ENCODE measurements at places on chromosomes 5 and 9. TPM values are rescaled to one million over a fixed set of nuclear protein-coding genes. Genes with fewer than 3 reads are reported as not detected.

GRCh38 chr9:83569326-83569725 lies 31.1 kb upstream of the FRMD3 start:
- no peak overlapping the region for H3K4me3 ChIP-seq
- no peaks in the 10 kb centered on the region for H3K4me1 ChIP-seq

DNA sequence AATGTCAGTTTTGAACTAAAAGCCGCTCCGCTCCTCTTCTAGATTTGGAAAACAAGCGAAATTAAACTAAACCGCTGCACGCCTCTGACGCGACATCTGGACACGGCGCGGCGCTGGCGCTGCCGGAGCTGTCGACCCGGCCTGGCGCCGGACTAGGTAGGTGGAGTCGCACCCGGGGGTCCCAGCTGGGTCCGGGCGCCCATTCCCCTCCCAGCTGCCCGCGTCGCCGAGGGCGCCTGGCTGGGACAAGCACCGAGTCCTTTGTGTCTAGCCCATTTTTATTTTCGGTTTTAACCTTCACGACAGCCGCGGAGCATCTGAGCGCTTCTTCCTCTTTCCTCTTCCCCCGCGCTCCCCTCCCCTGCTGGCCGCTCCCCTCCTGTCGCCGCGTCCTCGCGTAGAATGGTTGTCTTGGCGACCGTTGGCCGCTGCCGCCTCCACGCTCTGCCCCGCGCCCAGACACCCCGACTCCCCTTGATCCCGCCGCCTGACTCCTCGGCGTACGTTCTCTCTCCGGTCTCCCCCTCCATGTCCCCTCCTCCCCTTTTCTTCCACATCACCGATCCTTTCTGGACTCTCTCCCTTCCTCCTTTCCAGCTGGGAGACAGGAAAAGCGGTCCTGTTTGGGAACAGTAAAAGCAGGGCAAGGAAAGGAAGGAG lies 545 bp downstream of the CDKN2B-AS1 start:
- H3K4me1 ChIP-seq, result no peaks in the 10 kb centered on the region
- H3K4me3 ChIP-seq, result peak overlapping the region; percentile 92
- peaks cover 14% of the 10 kb centered on the region for H3K27me3 ChIP-seq
- no peaks in the 10 kb centered on the region for H3K36me3 ChIP-seq

The ZDHHC11B gene
- total RNA-seq, result 1.6 TPM

GRCh38 chr5:97488126-97488668 lies 305.1 kb upstream of the RIOK2 start:
- no peak overlapping the region for H3K27ac ChIP-seq
- no peaks in the 10 kb centered on the region for H3K27me3 ChIP-seq
- H3K36me3 ChIP-seq, result no peaks in the 10 kb centered on the region
- DNase-seq, result no peak
- no peaks in the 10 kb centered on the region for H3K4me1 ChIP-seq
- H3K4me3 ChIP-seq, result no peak overlapping the region

- H3K27me3 ChIP-seq, result no peaks in the 10 kb centered on the region
- no peaks in the 10 kb centered on the region for H3K36me3 ChIP-seq
- DNase-seq, result no peak
- no peaks in the 10 kb centered on the region for H3K4me1 ChIP-seq
Observed at GRCh38 chr5:80689627-80690026, 34.8 kb upstream of the DHFR start.

The ASTN2 gene
- 6.4 TPM for total RNA-seq

DNA sequence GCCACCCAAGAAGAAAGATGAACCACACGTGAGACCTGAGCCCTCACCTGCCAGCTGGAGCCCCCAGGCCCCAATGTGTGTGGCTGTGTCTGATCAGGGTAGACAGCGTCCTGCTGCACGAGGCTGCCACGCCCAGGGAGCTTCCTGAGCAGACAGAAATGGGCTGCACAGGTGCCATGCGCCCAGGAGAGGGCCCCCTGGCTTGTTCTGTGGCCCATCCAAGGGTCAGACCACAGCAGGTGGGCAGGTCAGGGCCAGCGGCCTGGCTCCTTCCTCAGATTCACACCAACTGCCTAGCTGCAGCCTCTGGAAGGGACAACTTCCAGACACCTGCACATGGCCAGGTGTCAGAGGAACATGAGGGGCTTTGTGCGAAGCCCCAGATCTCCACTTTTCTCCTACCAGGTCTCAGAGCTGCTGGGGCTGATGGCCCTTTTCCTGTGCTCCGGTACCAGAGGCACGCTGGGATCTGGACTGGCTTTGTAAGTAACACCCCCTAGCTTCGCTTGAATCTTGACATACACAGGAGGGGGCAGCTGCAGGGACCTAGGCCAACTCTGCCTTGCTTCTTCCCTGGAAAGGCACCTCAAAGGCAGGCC lies 10.8 kb downstream of the SARDH start:
- H3K36me3 ChIP-seq, result no peaks in the 10 kb centered on the region
- no peaks in the 10 kb centered on the region for H3K4me1 ChIP-seq
- H3K27ac ChIP-seq, result no peak overlapping the region
- H3K27me3 ChIP-seq, result no peaks in the 10 kb centered on the region
- no peak overlapping the region for H3K4me3 ChIP-seq

DNA sequence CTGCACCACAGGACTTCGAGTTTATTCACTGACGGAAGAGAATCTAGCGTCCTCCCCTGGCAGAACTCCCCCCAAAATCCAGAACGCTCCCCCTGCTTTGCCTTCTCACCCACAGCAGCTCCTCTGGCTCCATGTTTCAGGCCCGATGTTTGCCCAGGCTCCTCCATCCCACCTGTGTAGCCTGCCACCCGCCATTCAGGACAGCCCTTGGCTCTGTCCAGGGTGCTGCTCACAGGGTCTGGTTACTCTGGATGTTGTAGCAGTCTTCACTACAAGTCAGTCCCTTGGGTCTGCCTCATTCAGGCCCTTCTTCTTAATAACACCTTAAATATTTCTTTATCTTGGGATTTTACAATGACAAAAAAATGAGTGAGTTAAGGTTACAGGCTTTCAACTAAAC lies 41.3 kb upstream of the SV2C start:
- no peak overlapping the region for H3K27ac ChIP-seq
- no peak overlapping the region for H3K4me3 ChIP-seq
- H3K4me1 ChIP-seq, result no peaks in the 10 kb centered on the region
- no peak for DNase-seq
- no peaks in the 10 kb centered on the region for H3K36me3 ChIP-seq
- no peaks in the 10 kb centered on the region for H3K27me3 ChIP-seq

- H3K27me3 ChIP-seq, result no peaks in the 10 kb centered on the region
- DNase-seq, result peak; percentile 44
- no peak overlapping the region for H3K4me3 ChIP-seq
- peak overlapping the region; percentile 59 for H3K27ac ChIP-seq
Observed at GRCh38 chr9:134671341-134672113, 29.9 kb downstream of the COL5A1 start.

The TLR4 gene
- total RNA-seq, result 15.6 TPM

The CATSPER3 gene
- total RNA-seq, result not detected

DNA sequence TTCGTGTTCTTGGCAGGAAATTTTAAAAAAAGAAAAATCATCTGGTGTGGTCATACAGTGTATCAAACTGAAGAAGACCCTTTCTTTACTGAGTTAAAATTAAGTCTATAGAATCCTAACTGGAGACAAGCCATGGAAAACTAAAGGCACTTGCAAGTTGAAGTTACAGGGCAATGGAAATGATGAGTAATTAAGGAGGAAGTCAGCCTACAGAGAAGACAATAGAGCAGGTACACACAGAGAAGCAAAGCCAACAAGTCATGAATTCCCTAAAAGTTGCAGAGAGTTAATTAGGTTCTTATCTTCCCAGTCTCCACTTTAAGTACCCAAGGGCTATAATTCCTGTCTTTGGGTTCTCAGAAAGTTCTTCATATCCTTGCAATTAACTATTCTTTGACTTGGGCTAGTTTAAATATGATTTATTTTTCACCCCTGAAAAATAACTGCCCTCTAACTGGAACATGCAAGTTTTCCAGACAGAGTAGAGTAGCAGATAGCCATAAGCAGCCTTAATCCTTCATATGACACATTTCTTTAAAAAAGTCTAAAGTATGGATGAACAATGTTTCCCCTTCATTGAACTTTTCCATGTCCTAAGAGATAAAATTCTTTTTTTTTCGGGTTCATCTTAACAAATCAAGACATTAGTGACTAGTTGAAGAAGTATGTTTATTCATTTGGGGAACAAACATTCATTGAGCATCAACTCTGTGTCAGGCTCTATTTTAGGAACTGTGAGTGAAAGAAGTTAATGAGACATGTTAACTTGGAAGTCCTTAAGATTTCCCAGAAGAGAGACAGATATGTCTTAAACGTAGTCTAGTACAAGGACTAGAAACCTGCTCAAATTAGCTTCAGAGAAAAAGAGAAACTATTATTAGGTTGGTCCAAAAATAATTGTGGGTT lies 5.2 kb upstream of the ITGA2 start:
- H3K4me3 ChIP-seq, result no peak overlapping the region
- DNase-seq, result no peak
- no peaks in the 10 kb centered on the region for H3K36me3 ChIP-seq
- H3K4me1 ChIP-seq, result peaks cover 5% of the 10 kb centered on the region
- H3K27me3 ChIP-seq, result no peaks in the 10 kb centered on the region
- no peak overlapping the region for H3K27ac ChIP-seq

The CYLC2 gene
- not detected for total RNA-seq

DNA sequence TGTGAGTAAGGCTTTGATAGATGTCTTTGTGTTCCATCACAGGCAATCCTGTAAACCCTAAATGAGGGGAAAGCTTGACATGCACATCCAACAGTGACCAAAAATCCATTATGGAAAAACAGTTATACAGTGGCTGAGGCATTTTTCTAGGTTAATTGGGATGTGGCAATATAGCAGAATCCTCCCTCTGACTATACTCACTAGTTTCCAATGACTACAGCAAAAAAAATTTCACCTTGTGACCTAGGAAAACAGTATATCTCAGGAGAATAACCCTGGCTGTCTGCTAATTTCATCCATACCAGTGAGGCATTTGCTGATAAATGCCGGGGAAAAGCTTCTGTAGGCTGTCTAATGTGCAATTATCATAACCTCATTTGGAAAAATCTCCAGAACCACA lies 49.9 kb upstream of the SNCAIP start:
- no peaks in the 10 kb centered on the region for H3K27me3 ChIP-seq
- DNase-seq, result no peak
- H3K4me1 ChIP-seq, result no peaks in the 10 kb centered on the region
- no peak overlapping the region for H3K4me3 ChIP-seq
- no peak overlapping the region for H3K27ac ChIP-seq
- H3K36me3 ChIP-seq, result no peaks in the 10 kb centered on the region

GRCh38 chr9:87195306-87195705 lies 248.0 kb upstream of the GAS1 start:
- H3K4me1 ChIP-seq, result no peaks in the 10 kb centered on the region
- no peak overlapping the region for H3K27ac ChIP-seq
- no peaks in the 10 kb centered on the region for H3K27me3 ChIP-seq
- no peak for DNase-seq
- no peaks in the 10 kb centered on the region for H3K36me3 ChIP-seq
- H3K4me3 ChIP-seq, result no peak overlapping the region

- no peak overlapping the region for H3K4me3 ChIP-seq
- no peaks in the 10 kb centered on the region for H3K27me3 ChIP-seq
- no peak for DNase-seq
- no peaks in the 10 kb centered on the region for H3K4me1 ChIP-seq
Observed at GRCh38 chr9:85001925-85002324, 332.4 kb downstream of the NTRK2 start.

The KYAT1 gene
- total RNA-seq, result 5.8 TPM

- no peaks in the 10 kb centered on the region for H3K36me3 ChIP-seq
- H3K4me1 ChIP-seq, result peaks cover 52% of the 10 kb centered on the region
- H3K27ac ChIP-seq, result peak within 1 kb of the TSS; percentile 92
- no peaks in the 10 kb centered on the region for H3K27me3 ChIP-seq
- peak within 1 kb of the TSS; percentile 63 for H3K4me3 ChIP-seq
- peak; percentile 98 for DNase-seq
Observed at GRCh38 chr9:35115680-35116538, at the start of gene ATOSB. Gene ATOSB (minus strand): TSS chr9:35115862. CDS start chr9:35108274, 7,588 bp downstream.

The HTR1A gene
- not detected for total RNA-seq

The RNF208 gene
- 1.1 TPM for total RNA-seq

The MACROH2A1 gene
- total RNA-seq, result 153 TPM

- no peak for DNase-seq
- H3K4me1 ChIP-seq, result no peaks in the 10 kb centered on the region
- no peaks in the 10 kb centered on the region for H3K27me3 ChIP-seq
- no peaks in the 10 kb centered on the region for H3K36me3 ChIP-seq
- H3K4me3 ChIP-seq, result no peak overlapping the region
- H3K27ac ChIP-seq, result no peak overlapping the region
Observed at GRCh38 chr9:100652850-100653249, 75.0 kb downstream of the CAVIN4 start.

The HAPLN1 gene
- not detected for total RNA-seq

The LECT2 gene
- not detected for total RNA-seq

GRCh38 chr5:88924330-88924657 lies 41.3 kb upstream of the MEF2C start:
- DNase-seq, result no peak
- H3K4me3 ChIP-seq, result no peak overlapping the region
- no peaks in the 10 kb centered on the region for H3K27me3 ChIP-seq
- no peaks in the 10 kb centered on the region for H3K36me3 ChIP-seq
- H3K27ac ChIP-seq, result no peak overlapping the region

The RASGRF2 gene
- total RNA-seq, result 6.8 TPM

The TXNDC8 gene
- not detected for total RNA-seq

DNA sequence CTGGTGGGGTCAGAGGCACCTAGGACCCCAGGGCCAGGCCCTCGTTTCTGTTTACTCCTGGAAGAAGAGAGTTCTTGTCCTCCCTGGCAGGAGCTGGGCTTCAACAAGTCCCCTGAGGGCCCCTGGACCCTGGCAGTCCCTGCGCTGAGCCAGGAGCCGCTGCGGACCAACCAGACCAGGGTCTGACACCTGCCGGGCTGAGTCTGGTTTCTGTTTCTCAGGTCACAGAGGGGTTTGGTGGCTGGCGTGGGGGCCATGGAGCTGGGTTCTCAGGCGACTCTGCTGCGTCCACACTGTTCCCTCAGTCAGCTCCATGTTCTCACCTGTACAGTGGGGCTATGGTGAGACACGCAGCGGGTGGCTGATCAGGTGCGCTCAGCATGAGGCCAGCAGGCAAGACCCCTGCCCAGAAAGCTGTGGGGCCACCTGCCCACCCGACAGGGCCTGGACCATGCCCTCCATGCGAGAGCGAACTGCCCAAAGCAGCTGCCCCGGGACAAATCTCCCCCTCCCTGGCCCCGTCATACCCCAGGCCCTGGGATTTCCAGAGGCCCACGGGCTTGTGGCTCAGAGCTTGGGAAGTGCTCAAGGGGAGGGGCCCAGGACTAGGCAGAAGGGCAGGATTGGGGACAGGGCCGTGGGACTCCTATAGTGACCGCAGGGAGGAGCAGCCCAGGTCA lies 17.9 kb upstream of the NOTCH1 start:
- H3K27ac ChIP-seq, result peak overlapping the region; percentile 55
- H3K4me3 ChIP-seq, result no peak overlapping the region
- H3K36me3 ChIP-seq, result no peaks in the 10 kb centered on the region
- no peaks in the 10 kb centered on the region for H3K4me1 ChIP-seq
- no peak for DNase-seq

- H3K4me1 ChIP-seq, result no peaks in the 10 kb centered on the region
- no peak overlapping the region for H3K27ac ChIP-seq
- no peak for DNase-seq
- H3K36me3 ChIP-seq, result no peaks in the 10 kb centered on the region
Observed at GRCh38 chr5:155906046-155906445, 420.9 kb upstream of the SGCD start.

The COMMD10 gene
- total RNA-seq, result 47.7 TPM

Measured in sigmoid colon (tissue), 7 donors.